Effector memory CD8-positive, alpha-beta T cell (primary cell): ENCODE measurements at places on chromosomes 6 and 20.

DNA sequence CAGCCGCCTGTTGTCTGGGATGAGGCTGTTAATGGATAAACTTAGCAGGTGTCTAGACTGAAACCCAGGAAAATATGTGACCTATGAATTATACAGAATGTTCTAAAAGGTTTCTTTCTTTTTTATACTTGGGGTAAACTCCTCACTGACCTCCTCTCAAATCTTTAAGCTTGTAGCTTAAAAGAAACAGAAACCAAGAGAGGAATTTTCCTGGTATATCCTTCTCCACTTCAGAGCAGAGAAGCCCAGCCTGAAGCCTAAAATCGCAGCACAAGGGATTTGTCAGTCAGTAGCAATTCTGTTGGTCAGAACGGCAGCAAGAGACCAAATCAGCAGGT is 99.4 kb upstream of the RIPOR2 start:
- no peaks in the 10 kb centered on the region for H3K27me3 ChIP-seq
- peak overlapping the region; percentile 95 for H3K27ac ChIP-seq
- peaks cover 63% of the 10 kb centered on the region for H3K4me1 ChIP-seq
- peaks cover 25% of the 10 kb centered on the region for H3K36me3 ChIP-seq
- H3K4me3 ChIP-seq = peak overlapping the region; percentile 69

- H3K27me3 ChIP-seq = no peaks in the 10 kb centered on the region
- no peak overlapping the region for H3K4me3 ChIP-seq
- no peak for DNase-seq
- H3K36me3 ChIP-seq = no peaks in the 10 kb centered on the region
- H3K4me1 ChIP-seq = no peaks in the 10 kb centered on the region
Measured at GRCh38 chr6:117138920-117139319, 126.4 kb upstream of the VGLL2 start.

DNA sequence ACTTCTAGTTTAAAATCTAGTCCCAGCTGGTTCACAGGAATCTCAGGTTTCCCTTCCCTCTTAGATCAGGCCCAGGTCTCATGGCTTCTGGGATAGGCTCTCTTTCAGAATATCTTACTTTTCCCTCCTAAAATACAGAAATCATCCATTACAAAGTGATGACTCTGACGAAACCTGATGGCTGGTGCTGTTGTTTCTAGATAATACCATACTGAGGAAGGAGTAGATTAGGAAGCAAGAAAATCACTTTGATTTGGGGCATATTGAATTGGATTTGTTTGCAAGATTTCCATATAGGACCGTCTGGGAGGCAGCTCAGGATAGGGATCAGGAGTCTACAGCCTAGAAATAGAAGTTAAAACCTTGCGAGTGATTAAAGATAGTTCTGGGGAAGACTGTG is 3.6 kb downstream of the ZKSCAN3 start:
- DNase-seq = no peak
- peaks cover 14% of the 10 kb centered on the region for H3K36me3 ChIP-seq
- H3K4me1 ChIP-seq = peaks cover 33% of the 10 kb centered on the region
- H3K27me3 ChIP-seq = no peaks in the 10 kb centered on the region

DNA sequence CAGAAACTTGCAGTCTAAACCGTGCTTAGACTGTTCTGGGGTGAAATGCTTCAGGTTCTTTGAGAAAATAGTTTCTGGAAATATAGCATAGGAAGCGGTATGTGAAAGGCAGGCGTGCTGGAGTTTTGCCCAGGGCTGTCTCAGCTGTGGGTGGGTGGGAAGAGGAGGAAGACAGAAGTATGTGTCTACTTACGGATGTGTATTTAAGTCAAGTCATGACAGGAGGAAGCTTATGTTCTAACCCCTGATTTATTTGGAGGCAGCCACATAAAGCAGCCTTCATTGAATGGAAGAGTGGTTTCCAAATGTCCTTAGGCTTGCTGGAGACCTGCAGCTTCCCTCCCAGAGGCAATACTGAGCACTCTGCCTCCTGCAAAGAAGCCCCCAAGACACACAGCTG is 345.8 kb upstream of the PRND start:
- H3K27me3 ChIP-seq = peaks cover 22% of the 10 kb centered on the region
- no peaks in the 10 kb centered on the region for H3K36me3 ChIP-seq
- no peak for DNase-seq
- H3K4me3 ChIP-seq = no peak overlapping the region

- peaks cover 18% of the 10 kb centered on the region for H3K36me3 ChIP-seq
- peaks cover 27% of the 10 kb centered on the region for H3K4me1 ChIP-seq
- H3K27me3 ChIP-seq = peaks cover 45% of the 10 kb centered on the region
- H3K4me3 ChIP-seq = peak overlapping the region; percentile 86
Measured at GRCh38 chr20:44069203-44070011, 117.6 kb downstream of the JPH2 start.

DNA sequence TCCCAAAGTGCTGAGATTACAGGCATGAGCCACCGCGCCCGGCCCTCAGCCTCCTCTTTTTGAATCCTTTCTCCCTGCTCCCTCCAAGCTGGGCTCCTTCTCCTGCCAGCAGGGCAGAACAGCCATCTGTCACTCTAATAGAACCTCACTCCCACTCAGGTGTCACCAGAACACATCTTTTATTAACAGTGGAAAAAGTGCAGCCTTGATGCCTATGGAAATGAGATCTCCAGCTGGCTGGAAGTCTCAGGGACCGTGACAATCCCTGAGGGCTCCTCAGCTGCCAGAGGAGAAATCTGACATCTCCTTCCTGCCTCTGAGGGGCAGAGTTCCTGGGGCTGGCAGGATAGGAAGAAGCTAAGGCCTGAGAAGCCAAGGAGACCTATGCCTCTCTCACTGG is 28.0 kb downstream of the TMC2 start:
- no peaks in the 10 kb centered on the region for H3K36me3 ChIP-seq
- no peak overlapping the region for H3K4me3 ChIP-seq
- no peak for DNase-seq
- no peak overlapping the region for H3K27ac ChIP-seq

GRCh38 chr6:75611702-75612375 is 10.2 kb downstream of the SENP6 start:
- no peak for DNase-seq
- no peaks in the 10 kb centered on the region for H3K27me3 ChIP-seq
- H3K4me3 ChIP-seq = peak overlapping the region; percentile 73
- H3K4me1 ChIP-seq = peaks cover 74% of the 10 kb centered on the region
- H3K36me3 ChIP-seq = no peaks in the 10 kb centered on the region

GRCh38 chr6:170438861-170439260 is 114.2 kb downstream of the PSMB1 start:
- peaks cover 4% of the 10 kb centered on the region for H3K36me3 ChIP-seq
- DNase-seq = no peak
- peak overlapping the region; percentile 54 for H3K27ac ChIP-seq
- no peaks in the 10 kb centered on the region for H3K4me1 ChIP-seq
- peaks cover 14% of the 10 kb centered on the region for H3K27me3 ChIP-seq

GRCh38 chr20:50415516-50416268 is 94.5 kb upstream of the PTPN1 start:
- no peak overlapping the region for H3K27ac ChIP-seq
- no peak overlapping the region for H3K4me3 ChIP-seq
- H3K36me3 ChIP-seq = no peaks in the 10 kb centered on the region
- H3K4me1 ChIP-seq = no peaks in the 10 kb centered on the region
- H3K27me3 ChIP-seq = peaks cover 52% of the 10 kb centered on the region

DNA sequence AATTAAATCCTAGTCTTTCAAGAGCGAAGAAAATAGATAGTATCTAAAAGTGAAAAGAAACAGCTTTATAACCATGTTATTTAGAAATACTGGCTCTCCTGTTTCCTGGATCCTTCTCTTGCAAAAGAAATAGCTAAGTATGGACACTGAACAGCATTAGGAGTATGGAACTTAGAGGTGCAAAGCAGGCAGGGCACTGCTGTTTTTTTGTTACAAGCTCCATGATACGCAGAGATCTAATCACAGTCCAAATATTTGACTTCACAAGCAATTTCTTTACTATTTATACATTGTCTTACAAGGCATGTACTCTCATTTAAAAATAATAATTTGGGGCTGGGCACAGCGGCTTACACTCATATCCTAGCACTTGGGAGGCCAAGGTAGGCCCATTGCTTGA is 7.6 kb downstream of the TRPC4AP start:
- no peak overlapping the region for H3K27ac ChIP-seq
- DNase-seq = no peak
- H3K4me3 ChIP-seq = no peak overlapping the region
- no peaks in the 10 kb centered on the region for H3K27me3 ChIP-seq
- peaks cover 48% of the 10 kb centered on the region for H3K4me1 ChIP-seq

DNA sequence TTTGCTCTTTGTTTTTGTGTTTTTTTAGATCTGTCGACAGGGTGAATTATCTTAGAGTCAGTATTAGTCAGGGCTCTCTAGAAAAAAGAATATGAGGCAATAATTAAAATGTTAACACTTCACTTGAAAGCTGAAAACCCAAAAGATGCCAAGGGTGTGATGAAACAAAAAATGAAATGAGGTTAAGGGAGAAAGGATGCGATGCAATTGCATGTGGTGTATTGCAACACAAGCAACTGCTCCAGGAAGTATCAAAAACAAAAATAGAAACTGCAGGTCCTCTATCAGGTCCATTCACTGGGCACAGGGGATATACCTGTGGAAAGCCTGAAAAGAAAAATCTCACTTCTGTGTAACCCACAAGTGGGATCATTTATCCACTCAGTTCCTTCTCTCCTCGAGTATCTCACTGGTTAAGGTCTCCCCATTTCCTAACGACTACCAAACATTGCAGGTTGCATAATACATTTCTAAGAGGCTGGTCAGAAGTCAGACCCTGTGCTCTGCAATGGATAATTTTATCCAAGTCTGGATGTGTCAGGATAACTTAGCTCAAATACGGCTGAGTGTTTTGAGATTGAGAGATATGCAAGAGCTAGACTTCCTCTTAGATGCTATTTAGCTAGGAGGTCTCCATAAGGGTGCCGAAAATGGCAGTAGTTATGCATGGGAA is 257.7 kb upstream of the GJE1 start:
- no peak for DNase-seq
- no peak overlapping the region for H3K27ac ChIP-seq
- peaks cover 3% of the 10 kb centered on the region for H3K4me1 ChIP-seq
- no peaks in the 10 kb centered on the region for H3K36me3 ChIP-seq

DNA sequence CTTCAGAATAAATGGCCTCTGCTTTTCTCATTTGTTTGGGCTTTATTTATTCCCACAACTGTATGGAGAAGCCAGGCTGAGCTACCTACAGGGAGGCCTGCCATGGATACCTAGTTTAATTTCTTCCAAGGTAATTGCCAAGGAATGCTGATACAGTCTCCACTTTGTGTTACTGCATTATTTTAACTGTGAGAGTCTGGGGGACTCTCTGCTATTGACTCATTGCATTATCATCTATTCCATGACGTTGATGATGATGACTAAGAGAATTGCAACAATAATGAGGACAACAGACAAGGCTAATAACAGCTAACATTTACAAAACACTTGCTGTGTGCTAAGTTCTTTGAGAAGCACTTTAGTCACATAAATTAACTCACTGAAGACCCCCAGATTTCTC is 88.3 kb upstream of the COL21A1 start:
- no peak overlapping the region for H3K4me3 ChIP-seq
- no peak for DNase-seq
- no peaks in the 10 kb centered on the region for H3K36me3 ChIP-seq

GRCh38 chr20:24190905-24191304 is 202.3 kb upstream of the GGTLC1 start:
- DNase-seq = no peak
- peaks cover 9% of the 10 kb centered on the region for H3K27me3 ChIP-seq
- no peak overlapping the region for H3K4me3 ChIP-seq

GRCh38 chr6:138515657-138516248 is 16.5 kb upstream of the NHSL1 start:
- H3K4me1 ChIP-seq = peaks cover 13% of the 10 kb centered on the region
- no peak overlapping the region for H3K27ac ChIP-seq
- H3K4me3 ChIP-seq = no peak overlapping the region
- no peak for DNase-seq

DNA sequence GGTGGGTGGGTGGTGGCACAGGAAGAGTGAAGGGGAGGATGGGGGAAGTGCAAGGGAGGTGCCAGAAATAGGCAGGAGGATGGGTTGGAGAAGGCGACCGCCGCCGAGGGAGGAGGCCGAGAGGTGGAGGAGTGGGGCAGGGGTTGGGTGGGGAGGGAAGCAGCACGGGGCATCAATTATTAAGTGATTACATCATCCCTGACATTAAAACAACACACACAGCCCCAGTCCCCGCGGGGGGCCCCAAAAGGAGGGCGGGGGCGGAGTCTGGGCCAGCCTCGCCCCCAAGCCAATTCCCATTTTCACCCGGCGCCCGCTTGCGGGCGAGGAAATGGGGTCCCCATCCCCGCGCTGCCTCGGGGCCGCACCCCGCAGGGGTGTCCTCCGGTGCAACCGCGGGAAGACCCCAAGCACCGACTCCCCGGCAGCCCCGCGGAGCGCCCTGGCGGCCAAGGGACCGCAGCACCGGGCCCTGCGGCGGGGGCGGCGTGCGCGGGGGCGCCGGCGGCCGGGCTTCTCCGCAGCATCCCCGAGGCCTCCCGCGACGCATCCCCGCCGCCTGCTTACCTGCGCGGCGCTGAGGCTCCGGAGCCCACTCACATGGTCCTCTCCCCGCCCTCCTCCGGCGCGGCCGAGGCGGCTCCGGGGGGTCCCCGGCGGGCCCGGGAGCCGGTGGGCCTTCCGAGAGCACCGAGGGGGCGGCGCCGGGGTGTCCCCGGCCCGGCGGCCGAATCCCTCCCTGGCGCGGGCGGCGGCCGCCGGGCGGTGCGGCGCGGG is 663 bp downstream of the FYN start:
- peak overlapping the region; percentile 97 for H3K4me3 ChIP-seq
- no peaks in the 10 kb centered on the region for H3K27me3 ChIP-seq
- peak overlapping the region; percentile 98 for H3K27ac ChIP-seq
- peak; percentile 61 for DNase-seq
- peaks cover 42% of the 10 kb centered on the region for H3K36me3 ChIP-seq

DNA sequence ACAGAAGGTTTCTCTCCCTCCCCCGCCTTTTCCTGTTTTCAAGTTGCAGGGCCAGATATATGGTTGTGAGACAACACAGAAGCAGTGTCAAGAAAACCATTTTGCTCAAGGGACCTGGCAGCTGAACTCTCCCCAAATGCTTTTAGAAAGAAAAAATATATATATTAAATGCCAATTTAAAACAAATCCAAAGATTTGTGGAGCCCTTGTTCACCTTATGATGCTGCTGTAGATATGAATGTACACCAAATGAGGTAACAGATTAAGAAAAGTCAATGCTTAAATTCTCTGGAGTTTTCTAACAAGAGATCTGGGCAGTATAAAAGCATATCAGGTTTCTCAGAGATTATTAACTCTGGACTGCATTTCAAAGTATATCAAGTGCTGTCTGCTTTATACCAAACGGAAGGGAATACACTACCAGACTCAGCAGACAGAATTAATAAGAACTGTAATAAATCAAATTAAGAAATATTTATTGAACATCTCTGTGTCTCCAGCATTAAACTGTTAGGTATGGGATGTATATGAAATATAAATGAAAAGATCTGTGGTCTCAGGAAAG is 357.5 kb downstream of the HDGFL1 start:
- no peak overlapping the region for H3K4me3 ChIP-seq
- no peak overlapping the region for H3K27ac ChIP-seq
- peaks cover 2% of the 10 kb centered on the region for H3K36me3 ChIP-seq
- no peaks in the 10 kb centered on the region for H3K27me3 ChIP-seq

GRCh38 chr6:145139140-145139850 is 596.0 kb downstream of the EPM2A start:
- no peaks in the 10 kb centered on the region for H3K4me1 ChIP-seq
- H3K27me3 ChIP-seq = peaks cover 32% of the 10 kb centered on the region
- DNase-seq = no peak
- H3K27ac ChIP-seq = no peak overlapping the region
- no peaks in the 10 kb centered on the region for H3K36me3 ChIP-seq
